ENCODE measurements at places on chromosomes 16 and 17.

DNA sequence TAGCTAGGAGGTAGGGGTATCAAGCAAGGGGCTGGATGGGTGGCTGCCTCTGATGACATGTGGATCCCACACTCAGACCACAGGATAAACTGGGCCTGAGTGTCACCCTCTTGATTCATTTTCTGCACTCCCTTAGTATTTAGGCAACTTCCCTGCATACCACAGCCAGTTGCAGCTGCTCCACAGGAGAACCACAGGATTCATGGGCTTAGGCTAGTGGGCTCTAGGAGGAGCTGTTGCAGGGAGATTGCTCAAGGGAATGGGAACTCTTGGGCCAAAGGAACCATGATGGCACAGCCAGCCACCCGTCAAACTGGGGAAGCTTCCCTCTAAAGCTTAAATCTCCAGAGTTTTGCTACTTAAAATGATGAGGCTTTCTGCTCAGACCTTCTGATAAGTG, 269.7 kb upstream of the ASIC2 start:
- no peak for DNase-seq

GRCh38 chr17:77811521-77811920, 147.0 kb upstream of the TNRC6C start:
- no peak for DNase-seq

- DNase-seq: no peak
Measured at GRCh38 chr17:56929362-56929969, 15.6 kb upstream of the TRIM25 start.

GRCh38 chr17:77374170-77374936, 233.6 kb downstream of the SEC14L1 start:
- DNase-seq: no peak

DNA sequence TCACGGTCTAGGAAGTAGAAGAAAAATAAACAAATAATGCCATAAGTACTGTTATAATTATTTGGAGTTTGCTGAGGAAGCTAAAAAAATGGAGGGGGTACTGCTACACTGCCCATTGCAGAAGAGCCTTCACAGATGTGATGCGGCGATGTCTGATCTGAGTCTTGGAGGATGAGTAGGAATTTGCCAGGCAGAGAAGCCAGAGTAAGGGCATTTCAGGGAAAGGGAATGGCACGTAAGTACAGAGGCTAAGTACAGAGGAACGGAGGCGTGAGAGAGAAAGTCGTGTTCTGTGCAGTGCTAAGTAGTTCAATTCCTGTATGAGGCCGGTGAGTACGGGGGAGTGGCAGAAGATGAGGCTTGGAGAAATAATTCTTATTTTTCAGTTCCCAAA, 741 bp upstream of the GRB2 start:
- DNase-seq: no peak

- DNase-seq: no peak
Measured at GRCh38 chr17:6755731-6756184, at the start of gene XAF1. TSS of gene XAF1 (plus strand) at chr17:6756046. CDS start at chr17:6756079, 33 bp downstream.

DNA sequence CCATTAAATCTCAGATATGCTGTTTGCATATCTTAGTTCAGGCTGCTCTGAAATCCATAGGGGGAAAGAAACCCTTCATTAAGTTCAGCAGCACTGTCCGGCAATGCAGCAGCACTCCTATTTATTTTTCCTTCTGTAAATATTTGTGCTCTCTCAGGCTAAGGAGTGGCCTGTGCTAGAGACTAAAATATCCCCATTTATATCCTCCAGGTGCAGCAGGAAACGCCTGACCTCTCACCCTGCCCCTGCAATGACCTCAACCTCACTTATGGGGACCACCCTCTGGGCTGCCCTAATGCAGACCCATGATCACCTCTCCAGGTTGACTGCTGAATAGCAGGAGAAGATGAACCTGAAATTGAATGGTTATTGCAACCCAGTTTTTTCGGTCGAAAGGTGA, 165.0 kb upstream of the ELAC2 start:
- no peak for DNase-seq
